AG04449 (cell line): ENCODE measurements at places on chromosomes 2 and 18.
A peak's percentile ranks its signal among the peaks of the same experiment; 100 is the strongest.

DNA sequence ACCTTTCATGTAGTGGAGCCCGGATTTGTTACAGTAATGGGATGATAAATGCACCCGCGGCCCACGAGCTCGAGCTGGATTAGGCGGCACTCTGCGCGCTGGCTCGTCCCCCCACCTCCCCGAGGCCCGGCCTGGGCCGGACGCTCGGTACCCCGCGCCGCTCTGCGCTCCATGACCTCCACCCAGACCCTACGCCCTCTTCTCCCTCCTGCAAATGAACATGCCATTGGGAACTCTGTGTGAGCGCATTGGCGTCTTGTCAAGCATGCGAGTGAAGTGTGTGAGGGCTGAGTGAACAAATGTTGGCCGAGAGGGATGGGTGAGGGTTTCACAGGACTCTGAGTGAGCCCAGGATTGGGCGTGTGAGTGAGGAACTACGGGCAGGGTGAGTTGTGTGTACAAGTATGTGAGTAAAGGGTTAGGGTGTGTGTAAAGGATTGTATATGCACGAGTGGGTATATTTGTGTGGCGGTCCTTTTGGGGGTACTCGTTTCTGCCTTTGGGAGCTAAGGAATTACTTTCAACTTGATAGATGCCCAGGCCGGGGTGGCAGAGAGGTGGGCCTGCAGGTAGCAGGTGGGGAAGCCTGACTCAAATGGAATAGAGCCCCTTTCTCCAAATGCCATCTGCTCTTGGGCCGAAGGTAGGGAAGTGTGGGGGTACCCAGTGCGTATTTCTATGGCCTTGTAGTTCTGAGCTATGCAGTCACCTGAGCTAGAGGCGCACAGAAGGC is 2.9 kb upstream of the EN1 start:
- DNase-seq, result no peak

DNA sequence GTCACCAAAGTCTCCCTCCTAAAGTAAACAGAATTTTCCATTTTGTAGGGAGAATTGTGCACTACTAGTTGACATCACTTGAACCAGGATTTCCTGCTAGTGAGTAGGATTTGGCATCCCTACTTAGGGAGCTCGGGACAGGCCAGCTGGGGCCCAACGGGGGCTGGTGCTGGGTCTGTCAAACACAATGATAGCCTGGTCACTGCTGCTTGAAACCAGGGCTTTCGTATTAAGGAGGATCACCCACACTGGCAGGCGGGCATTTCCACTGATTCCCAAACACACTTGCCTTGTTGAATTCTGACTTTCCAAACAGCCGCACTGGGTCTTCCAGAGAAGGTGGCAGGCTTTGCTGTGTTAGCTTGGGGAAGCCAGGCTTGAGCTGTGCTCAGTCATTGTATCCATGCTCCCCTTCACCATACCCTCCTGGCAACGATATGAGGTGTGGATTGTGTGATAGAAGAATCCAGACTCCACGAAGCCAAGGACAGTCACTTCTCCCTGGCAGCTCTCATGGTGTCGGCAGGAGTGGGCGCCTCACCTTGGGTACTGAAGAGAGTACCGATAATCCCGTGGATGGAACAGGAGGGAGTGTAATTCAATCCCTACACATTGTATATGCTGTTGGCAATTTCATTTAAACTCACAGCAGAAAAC is 7.5 kb downstream of the GDF7 start:
- DNase-seq, result no peak

DNA sequence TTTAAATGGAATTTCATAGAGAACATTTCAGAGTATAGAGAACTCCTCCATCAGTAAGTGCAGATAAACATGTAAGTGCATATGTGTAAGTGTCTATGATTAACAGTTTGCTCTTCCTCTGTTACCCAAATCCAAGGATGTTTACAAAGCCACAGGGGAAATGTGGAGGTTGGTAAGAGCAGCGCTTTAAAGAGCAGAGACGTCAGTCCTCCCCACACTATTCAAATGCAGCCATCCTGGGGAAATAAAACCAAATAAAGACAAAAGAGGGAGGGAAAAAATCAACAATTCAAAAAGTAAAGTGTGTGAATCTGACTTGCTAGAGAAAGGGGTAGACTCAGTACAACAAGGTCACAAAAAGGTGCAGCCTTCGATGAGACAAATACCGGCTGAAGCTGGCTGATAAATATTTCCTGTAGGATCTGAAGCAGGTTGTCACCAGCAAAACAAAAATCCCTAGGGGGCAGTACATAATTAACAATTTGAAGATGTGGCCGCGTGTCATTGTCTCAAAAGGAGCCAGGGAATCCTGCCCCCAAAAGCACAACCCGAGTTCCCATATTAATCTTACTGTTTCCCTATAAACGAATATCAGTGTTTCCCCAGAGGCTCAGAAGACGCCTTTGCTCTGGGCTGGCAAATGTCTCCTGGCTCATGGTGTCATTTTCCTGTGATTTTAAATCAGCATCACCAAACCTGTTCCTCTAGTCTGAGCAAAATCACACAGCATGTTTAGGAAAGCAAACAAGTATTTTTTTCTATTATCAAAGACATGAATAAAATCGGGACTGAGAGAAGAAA is 216.5 kb downstream of the CDCA7 start:
- no peak for DNase-seq

- no peak for DNase-seq
Measured at GRCh38 chr2:35783723-35784122, 571.9 kb upstream of the CRIM1 start.

DNA sequence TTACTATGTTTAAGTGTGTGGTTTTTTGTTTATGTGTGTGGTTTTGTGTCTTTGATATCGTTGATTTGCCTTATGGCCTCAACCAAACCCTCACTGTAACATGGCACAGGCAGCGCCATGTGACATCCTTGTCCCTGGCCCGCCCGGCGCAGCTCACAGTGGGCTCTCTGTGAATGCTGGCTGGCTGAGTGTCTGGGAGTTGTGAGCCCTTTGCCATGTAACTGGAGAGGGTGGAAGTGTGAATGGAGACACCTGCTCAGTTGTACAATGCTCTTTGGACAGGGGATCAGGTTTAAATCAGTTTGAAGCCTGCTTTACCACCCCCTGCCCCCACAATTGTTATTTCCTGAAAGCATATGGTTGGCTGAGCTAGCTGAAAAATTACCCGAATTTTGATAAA is 41.8 kb downstream of the TCF7L1 start:
- no peak for DNase-seq

- DNase-seq, result no peak
Measured at GRCh38 chr2:132690664-132691303, 20.8 kb upstream of the LYPD1 start.

DNA sequence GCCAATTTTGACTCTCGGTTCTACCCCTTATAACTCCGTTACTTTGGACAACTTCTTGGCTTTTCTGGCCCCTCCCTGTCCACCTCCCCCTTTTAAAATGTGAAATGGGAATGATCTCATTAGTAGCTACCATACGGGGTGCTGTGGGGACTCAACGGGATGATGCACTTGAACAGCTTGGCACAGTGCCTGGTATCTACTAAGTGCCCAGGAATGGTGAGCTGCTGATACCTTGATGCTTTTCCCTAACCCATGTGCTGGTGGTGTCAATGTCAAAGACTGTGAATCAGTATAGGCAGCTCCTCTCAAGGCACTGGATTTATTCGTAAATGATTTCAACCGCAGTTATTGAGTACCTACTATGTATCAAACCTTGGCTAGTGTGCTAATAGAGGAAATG is 204.2 kb downstream of the LOXHD1 start:
- no peak for DNase-seq

- no peak for DNase-seq
Measured at GRCh38 chr2:189304360-189304759, 124.8 kb upstream of the COL5A2 start.

GRCh38 chr2:119106301-119106897 is 52.2 kb downstream of the C1QL2 start:
- peak; percentile 5 for DNase-seq

DNA sequence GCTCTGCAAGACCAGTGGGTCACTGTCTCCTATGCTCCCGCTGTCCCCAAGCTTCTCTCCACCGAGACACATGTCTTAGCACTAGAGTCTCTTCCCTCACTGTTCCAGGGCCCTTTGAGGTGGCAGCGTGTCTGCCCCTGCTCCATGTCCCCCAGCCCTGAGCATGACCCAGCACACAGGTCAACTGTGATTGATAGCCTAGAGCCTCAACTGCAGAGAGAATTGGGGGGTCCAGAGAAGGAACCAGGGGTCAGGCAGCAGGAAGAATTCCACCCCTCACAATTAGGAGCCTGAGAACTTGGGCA is 54.6 kb upstream of the ODC1 start:
- DNase-seq, result no peak

DNA sequence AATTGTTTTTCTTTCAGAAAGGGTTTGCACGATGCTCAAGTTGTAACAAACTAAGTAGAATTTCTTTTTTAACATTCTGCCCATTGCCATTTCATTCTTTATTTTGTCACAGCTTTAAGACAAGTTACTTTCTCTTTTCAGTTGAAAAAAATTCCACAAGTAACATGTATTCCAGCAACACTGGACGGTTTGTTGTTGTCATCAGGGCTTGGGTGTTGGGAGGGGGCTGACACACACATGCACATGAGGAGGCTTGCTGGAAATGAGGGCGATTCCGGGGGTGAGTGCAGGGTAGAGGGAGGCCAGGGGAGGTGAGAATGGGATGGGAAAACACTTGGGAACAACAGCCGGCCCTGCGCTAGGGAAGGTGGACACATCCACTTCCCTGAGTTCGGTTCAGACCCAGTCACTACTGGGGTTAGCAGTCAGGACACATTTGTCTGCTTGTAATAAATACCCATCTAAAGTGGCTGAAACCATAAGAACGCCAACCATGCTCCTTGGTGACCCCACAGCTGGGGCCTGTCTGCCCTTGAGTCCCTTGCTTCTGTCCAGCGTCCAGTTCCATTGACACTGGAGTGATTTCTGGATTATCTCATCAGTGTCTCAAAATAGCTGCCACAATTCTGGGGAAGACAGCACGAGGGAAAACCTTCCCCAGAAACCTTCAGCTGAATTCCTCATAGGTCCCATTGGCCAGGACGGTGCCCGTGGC is 141.8 kb upstream of the BCL2L11 start:
- DNase-seq, result no peak

DNA sequence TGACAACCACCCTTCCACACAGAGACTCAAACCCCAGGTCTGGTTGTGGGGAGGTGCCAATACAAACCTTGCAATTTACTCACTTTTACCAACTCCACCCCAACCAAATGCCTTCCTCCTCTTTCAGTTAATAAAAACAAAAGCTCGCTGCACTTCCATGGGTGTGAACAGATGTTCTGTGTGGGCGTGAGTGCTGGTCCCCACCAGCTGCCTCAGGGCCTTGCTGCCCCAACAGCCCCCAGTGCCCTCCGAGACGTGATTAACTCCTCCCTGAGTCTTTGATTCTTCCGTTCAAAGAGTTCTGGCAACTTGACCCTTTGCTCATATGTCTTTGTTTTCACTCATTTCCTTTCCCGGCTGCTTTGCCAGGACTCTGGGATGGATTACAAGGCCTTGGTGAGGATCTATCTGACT is 258.9 kb upstream of the CXCR4 start:
- DNase-seq, result no peak

DNA sequence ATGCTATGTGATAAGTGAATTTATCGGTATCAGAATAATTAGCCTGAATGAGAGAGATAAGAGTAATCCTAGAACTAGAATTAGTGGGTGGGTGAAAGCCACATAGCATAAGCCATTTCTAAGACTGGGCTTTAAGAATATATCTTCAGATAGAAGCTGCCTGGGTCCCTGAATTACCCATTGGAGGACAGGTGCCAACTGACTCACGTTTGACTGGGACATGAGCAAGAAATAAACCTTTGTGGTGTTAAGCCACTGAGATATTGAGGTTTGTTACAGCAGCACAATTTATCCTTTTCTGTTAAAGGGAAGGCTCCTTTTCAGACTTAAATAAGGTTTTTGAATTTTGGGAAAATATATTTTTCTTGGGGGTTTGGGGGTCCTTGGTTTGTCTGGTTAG is 95.9 kb downstream of the POLE4 start:
- no peak for DNase-seq

DNA sequence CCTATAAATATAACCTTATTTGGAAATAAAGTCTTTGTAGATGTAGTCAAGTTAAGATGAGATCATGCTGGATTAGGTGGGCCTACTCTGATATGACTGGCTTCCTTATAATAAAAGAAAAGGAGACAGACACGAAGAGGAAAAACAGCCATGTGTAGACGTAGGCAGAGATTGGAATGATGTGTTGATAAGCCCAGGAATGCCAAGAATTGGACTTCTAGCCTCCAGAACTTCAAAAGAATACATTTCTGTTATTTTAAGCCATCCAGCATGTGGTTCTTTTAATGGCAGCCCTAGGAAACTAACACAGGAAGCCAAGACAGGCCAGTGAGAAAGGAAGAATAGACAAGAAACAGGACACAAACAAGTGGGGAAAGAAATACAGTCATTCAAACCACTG is 68.6 kb downstream of the NYAP2 start:
- no peak for DNase-seq

- no peak for DNase-seq
Measured at GRCh38 chr2:130832296-130832940, 4.3 kb upstream of the ARHGEF4 start.

DNA sequence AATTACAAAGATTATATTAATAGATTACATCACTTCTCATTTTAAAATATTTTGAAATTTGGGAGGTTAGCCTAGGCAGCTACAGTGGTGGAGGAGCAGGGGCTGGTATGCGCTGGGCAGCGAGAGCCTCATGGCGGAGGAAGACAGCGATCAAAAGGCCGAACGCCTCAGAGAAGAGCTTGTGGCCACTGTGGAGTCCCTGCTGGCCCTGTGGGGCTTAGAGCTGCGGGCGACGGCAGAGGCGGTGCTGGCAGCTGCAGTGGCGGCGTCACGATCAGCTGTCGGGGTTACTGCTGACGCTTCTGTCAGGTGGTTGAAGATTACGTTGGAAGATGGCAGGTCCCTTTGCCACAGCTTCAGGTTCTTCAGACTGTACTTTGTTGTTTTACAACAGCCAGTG is 87.4 kb downstream of the ROCK2 start:
- DNase-seq, result no peak

DNA sequence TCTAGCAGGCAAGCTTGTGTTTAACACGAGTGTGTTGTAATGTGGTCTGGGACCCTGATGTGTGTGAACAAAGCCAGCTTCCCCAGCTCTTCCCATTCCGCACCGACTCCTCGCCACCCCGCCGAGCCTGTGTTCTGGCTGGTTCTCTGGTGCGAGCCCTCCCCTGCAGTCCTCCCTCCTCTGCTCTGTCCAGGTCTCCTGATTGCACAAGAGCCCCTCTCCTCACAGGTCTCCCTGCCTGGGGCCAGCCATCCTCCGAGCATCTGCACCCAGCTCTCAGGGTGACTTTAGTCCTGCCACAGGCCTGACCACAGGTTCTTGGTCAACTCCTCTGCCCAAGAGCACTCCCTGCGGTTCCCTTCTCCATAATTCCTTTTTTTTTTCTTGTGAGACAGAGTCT is 13.2 kb downstream of the SLC66A3 start:
- DNase-seq, result no peak
